NCI-H2081 (cell line): ENCODE measurements at places on chromosomes 7 and 10.

DNA sequence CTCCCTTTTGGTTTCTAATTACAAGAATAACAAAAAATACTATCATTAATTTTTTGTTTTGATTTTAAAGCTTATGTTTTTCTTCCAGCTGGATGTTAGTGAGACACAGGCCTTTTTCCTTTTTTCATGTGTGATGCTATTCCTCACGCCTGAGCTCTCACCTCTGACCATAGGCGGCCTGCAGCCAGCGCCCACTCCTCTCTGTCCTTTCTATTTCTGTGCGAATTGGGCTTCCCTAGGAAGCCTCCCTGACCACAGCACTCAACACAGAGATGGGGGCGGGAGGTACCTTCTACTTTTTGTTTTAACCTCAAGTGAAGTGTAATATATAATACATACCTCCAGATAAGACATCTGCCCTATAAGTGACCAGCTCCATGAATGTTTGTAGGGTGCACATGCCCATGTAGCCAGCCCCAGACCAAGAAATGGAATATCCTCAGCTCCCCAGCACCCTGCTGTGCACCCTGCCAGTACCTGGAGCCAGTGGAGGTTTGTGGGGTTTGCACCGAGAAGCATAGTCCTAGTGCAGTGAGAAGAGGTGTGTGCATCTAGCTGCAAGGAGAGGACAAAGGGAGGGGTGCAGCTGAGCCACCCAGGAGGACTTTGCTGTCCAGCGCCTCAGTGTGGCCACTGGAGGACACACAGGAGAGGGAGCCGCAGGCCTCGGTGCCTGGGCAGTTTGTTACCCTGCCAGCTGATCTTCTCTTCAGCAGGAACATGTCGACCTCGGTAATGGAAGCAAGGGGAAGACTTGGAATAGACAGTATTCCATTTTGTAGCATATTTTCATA is 38.5 kb downstream of the BNIP3 start:
- no peak for DNase-seq

- no peak for DNase-seq
These were observed 557 bp downstream of the CYTH3 start for GRCh38 chr7:6271694-6272440.

DNA sequence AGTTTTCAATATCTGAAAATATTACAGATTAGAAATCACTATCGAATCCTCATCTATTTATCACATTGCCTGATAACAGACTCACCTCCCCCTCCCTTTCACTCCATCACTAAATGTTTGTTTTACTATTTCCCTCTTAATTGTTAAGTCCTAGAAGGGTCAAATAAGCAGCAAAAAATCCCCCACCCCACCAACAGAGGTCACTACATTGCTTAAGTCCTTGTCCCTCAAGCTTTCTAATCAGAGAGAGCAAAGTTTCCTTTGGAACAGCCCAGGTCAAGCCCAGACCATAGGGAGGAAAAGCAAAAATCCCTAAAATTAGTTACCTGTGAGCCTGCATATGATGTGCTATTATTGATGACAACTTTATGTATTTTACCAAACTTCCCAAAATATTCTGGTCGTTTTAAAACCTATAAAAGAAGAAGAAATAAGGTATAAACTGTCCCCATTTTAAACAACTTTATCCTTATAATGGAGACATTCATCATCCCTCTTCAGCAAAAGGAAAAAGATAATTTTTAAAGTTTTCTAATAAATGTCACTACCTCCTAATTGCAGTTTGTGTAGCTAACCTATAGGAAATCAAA is 95.0 kb downstream of the CNOT4 start:
- DNase-seq, result peak; percentile 15

DNA sequence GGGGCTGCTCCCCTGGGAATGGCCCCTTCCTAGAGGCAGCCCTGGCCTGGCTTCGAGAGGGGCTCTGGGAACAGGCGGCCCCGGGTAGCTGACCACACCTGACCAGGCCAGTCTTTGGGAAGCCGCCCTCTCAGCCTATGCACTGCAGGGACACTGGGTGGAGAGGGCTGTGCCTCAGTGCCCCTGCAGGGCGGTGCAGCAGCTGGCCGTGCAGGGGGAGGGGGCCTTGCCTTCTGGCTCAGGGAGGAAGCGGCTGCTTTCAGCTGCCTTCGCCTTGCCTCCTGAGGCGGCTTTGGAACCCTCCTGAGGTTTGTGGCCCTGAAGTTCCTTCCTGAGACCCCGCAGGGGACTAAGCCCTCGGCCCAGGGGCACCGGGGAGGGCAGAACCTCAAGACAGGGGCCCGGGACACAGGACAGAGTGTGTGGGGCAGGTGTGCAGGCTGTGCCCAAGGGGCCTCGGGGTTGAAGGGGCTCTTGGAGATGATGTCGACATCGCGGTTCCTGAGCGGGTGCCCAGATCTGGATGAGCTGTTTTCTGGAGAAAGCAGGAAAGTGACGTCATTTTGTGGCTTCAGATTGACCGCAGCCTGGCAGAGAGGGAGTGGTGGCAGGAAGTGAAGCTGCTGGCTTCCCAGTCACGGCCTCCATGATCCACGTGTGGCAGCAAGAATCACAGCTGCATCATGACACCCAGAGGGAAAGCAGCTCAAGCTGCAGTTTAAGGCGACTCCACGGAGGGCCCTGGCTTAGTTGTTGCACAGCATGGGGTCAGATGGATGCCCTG is 17.7 kb downstream of the ADAM8 start:
- DNase-seq, result no peak

- peak; percentile 41 for DNase-seq
These were observed 11.4 kb upstream of the TACR2 start for GRCh38 chr10:69428165-69428564.

DNA sequence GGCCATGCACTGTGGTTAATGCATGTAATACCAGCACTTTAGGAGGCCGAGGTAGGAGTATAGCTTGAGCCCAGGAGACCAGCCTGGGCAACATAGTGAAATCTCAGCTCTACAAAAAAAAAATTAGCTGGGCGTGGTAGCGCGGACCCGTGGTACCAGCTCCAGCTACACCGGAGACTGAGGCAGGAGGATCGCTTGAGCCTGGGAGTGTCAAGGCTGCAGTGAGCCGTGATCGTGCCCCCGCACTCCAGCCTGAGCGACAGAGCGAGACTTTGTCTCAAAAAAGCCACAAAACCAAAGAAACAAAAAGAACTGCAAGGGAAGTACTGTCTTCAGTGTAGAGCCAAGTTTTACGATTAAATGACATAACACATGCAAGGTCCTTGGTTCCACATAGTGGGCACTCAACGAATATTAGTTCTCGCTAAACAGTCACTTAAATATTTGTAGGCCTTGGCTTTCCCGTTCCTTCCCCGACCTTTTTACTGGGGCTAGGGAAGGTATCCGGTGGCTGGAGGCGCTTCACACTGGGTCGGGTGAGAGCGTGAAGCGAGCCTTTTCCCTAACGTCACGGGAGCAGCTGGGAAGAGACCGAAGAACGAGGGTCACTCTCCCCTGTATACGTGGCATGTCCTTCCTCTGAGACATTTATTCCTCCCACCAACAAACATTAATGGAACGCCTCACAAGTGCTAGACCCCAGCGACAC is 993 bp upstream of the SND1 start:
- DNase-seq, result peak; percentile 50

DNA sequence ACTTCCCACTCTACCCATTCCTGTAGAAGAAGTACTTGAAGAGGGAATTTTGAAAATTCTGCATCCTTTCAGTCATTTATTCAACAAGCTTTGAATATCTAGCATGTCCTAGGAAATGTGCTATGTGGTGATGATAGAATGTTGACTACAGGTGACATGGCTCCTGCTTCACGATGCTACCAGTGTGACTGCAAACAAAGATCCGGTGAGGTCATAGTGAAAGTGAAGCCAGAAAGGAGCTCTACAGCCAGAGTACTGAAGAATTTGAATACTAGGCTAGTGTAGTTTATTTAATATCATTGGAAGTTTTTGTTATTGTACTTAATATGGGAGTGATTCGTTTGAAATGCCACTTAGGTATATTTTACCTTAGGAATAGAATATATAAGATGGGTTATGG is 348.1 kb downstream of the TFEC start:
- no peak for DNase-seq

DNA sequence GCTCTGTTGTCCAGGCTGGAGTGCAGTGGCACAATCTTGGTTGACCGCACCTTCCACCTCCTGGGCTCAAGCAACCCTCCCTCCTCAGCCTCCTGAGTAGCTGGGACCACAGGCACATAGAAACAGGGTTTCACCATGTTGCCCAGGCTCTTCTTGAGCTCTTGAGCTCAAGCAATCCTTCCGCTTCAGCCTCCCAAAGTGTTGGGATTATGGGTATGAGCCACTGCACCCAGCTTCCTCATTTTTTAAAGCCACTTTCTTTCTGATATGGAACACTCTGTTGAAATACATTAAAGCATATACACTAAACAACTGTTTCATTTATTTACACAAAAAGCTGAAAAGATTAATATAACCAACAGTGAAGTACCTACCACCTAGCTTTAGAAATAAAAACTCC is 117.2 kb downstream of the CLEC2L start:
- no peak for DNase-seq

GRCh38 chr10:19828278-19829049 is 12.2 kb downstream of the PLXDC2 start:
- DNase-seq, result no peak

DNA sequence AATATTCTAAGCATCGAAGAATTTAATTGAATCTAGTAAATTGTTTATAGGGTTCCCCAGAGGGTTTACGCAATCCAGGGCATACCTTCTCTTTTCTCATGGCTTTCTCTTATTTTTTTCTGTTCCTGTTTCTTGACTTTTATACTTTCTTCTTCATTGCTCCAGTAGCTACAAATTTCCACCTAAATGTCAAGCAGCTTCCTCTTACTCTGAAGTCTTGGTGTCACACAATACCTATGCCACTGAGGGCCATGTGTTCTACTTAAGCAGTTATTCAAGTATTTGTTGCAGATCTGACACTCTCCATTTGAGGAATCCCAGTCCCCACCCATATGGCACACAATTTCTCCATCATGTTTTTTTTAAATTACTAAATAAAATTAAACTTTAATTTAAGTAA is 343.1 kb upstream of the MBL2 start:
- no peak for DNase-seq

- peak; percentile 41 for DNase-seq
These were observed 15.1 kb downstream of the LSMEM1 start for GRCh38 chr7:112495810-112496462.

- no peak for DNase-seq
These were observed 100.3 kb upstream of the BTBD16 start for GRCh38 chr10:122170802-122171201.

- peak; percentile 6 for DNase-seq
These were observed 165.2 kb upstream of the CDCA7L start for GRCh38 chr7:22110881-22111280.

GRCh38 chr7:99102809-99103690 is 40.9 kb downstream of the SMURF1 start:
- DNase-seq, result no peak

- DNase-seq, result no peak
These were observed 26.5 kb upstream of the NRG3 start for GRCh38 chr10:81848514-81848913.
